Stimulated activated CD4-positive, alpha-beta T cell treated with anti-CD3 and anti-CD28 coated beads, Interleukin-1b, Interleukin-23, amount 100 ng/mL, for 4 hours (primary cell): ENCODE measurements at places on chromosomes 12 and 14.

- no peak for DNase-seq
These were observed 28.9 kb downstream of the PNMA1 start for GRCh38 chr14:73685328-73685727.

DNA sequence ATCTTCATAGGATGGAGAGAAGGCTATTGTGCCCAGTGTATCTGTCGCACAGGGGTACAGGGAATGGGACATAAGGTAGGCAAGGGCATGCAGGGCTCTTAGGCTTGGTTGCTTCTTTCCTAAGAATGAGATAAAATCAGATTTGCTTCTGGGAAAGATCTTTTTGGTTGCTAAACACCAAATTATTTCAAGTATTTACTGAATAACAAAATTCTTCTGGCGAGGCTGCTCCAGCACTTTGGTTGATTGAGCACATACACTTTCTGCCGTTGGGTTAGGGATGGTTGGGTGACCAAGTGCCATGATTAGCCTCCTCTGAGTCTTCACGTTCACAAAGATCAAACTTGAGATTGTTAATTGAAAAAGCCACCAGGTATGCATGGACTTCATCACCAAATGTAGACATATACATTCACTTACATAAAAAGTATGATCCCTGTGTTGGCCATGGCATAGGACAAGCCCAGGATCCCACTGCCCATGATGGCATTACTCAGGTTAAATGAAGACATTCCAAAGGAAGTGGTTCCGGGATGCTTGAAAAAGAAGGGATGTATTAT lies 38.2 kb downstream of the SLC38A4 start:
- DNase-seq, result no peak

GRCh38 chr14:67416085-67416484 lies 4.1 kb upstream of the PLEK2 start:
- no peak for DNase-seq

DNA sequence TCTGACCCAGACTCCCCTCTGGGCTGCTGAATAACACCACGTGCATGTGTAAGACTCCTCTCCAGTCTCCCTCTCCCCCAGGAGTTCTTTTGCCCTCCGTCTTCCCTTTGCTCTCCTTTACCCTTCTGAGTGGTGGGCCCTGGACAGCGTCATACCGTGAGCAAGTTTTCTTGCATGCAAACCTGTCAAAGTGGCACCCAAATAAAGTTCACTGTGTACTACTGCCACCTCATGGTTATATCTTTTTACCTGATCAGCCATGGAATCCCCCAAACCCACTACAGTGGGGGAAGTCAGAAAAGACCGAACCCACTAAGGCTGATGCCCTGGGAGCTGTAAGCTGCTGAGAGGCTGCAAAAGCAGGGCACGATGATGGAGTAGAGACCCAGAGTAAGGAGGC lies 131.1 kb upstream of the VRK1 start:
- no peak for DNase-seq

DNA sequence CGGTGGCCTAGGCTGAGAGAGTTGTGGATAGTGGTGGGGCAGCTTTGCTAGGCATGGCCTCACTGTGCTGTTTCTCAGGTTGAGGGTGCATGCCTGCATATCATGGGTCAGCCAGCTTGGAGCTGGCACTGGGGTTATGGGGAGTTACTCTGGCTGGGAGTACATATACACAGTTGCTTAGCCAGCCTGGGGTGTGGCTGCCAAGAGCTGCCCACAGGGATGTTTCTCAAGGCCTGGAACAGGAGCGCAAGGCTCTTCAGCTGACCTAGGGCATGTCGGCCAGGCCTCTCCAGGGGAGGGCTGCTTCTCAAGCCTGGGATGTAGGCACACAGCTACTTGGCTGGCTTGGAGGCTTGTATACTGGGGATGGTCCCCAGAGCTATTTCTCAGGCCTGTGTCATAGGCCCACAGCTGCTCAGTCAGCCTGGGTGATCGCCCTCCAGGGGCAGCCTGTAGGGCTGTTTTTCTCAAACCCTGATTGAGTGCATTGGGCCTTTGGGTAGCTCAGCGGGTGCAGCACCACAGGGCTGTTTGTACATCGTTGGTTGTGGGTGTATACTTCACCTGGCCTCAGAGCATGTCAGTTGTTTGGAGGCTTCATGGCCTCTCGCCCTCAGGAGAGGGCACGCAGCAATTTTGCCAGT lies 114.9 kb downstream of the METTL25 start:
- no peak for DNase-seq

GRCh38 chr14:75279153-75279762 lies 630 bp downstream of the FOS start:
- DNase-seq, result no peak

DNA sequence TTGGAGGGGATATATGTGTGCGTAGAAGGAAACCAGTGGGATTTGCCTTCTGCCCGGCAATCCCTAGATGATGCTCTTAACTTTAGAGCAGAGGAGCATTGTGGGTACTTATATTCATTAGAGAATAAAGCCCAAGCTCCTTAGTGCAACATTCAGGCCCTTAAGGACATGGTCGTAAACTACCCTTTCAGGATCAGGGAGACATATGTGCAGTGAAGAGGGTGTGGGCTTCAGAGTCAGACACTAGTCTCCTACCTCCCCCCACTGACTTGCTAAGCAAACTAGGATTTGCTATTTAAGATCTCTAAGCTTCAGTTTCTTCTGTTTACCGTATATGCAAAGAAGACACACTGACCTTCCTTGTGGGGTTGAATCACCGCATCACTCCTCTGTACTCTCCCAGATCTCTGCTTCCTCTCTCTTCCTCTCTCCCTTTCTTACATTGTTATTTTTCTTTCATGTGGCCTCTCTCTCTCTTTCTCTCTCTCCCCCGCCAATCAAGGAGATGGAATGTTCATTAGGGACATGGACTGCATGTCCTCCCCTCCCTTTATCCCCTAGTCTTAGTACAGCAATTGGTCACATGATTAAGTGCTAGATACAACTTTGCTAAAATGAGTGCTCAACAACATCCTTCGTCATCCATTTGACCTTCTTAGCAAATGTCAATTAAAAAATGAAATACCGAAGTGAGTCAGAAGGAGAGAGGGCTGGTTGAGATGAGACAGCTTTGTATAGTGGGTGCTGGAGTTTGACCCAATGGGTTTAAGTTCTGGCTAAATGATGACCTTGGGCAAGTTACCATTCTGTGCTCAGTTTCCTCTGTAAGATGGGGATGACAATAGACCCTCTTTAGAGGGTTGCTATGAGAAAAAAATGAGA lies 91.7 kb downstream of the TMX1 start:
- no peak for DNase-seq

GRCh38 chr12:674272-674781 lies 11.1 kb upstream of the NINJ2 start:
- peak; percentile 44 for DNase-seq

GRCh38 chr14:23121361-23121771 lies 2.3 kb upstream of the CEBPE start:
- DNase-seq, result no peak

DNA sequence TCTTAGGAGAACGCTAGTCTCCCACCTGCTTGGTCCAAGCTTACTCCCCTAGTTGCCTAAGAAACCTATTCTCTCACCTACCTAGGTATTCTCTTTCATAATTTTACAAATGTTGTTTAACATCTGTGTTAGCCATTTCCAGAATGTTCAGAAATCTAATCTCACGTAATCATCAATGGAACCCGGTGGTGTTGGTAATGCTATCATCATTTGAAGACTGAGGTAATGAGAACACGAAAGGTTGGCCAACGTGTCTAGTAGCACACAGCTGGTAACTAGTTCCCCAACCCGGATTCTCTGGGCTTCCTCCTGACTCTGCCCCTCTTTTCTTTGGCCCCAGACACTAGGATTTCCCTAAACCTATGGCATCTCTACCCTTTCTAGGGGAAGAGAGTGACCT lies 43.8 kb upstream of the EMP1 start:
- DNase-seq, result no peak

DNA sequence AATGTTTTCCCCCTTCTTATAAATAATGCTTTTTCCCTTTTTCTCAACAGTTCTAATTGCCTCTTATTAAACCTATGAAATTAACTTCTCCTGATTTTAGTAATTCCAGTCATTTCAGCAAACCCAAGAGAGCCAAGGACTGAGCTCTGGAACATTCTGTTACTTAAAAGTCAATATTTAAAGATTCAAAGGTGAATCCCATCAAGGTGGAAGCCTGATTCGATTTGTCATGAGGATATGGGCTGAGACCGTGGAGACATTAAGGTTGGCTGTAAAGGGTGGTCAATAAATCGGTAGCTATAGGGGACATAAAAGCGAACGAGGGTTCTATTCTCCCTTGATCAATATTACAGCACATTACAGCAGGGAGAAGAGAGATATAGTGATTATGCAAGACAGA lies 66.6 kb upstream of the NELL2 start:
- no peak for DNase-seq

- DNase-seq, result no peak
These were observed 270.8 kb downstream of the FOXG1 start for GRCh38 chr14:29037411-29037810.

- DNase-seq, result peak; percentile 67
These were observed 506 bp downstream of the CRY1 start for GRCh38 chr12:107092669-107093416.
